ENCODE measurements at places on chromosomes 7 and 10.

DNA sequence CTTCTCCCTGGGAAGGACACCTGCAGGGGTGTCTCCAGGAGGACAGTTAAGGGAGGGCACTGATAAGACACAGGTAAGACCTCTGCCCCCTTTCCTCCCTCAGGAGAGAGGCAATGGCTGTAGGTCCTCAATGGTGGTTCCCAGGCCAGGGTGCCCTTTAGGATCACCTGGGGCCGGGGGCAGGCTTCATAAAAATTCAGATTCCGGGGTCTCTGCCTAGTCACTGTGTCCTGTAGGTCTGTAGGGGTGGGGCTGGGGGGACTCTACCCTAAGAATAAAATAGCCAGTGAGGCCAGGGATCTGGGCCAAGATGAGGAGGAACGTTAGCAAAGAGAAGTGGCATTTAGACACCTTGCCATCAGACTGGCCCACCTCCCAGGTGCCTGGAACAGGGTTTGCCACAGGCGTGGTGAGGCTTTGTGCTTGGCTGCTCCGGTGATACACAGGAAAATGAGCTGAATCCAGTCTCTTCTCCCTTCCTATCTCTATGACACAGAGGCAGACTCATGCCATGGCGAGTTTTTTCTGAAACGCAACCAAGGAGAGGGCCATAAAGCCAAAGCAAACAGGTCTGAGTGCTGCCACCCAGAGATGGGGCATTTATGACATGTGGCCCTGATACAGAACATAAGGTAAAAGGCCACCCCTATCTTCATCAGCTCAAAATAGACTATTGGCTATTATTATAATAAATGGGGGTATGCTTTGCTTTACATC, 52.6 kb downstream of the SH3PXD2A start:
- no peak for DNase-seq

- DNase-seq: no peak
Observed at GRCh38 chr10:117364110-117364960, 10.9 kb downstream of the PDZD8 start.

DNA sequence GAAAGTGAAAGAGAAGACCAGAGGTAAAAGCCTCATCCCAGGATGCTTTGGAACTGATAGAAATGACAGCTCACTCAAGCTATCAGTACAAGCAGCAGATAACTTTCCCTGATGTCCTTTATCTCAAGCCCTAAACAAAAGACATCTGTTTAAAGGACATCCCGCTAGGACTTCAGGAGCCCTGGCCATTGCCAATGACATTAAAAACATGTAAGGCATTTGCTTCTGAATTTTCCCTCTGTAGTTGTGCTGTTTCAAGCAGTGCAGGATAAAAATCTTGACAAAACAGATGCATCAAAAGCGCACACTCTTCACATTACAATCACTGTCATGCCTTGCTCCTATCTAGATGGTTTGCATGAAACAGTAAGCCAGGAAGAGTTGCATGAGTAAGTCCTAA, 159.8 kb downstream of the AOAH start:
- DNase-seq: no peak

- DNase-seq: no peak
Observed at GRCh38 chr10:70337201-70337651, 45.2 kb downstream of the LRRC20 start.

DNA sequence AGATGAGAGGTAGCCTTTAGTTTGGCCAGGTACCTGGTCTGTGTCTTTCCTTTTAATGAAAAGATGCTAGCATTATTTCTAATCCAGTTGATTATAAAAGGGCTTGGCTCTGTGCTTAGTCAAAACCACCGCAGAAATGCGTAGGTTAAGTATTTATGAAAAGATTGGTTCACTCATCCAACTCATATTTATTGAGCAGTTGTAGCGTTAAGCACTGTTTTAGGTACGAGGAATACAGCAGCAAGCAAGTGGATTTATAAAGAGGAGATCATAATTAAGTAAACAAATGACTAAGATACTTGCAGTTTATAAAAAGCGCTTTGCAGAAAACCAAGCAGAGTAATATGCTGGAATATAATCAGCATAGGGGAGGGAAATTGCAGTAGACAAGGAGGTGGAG, 129.8 kb downstream of the PPP1R17 start:
- DNase-seq: no peak

- DNase-seq: no peak
Observed at GRCh38 chr7:77442636-77443035, 26.5 kb upstream of the GSAP start.

GRCh38 chr10:63115732-63116383, 17.3 kb upstream of the NRBF2 start:
- DNase-seq: no peak

DNA sequence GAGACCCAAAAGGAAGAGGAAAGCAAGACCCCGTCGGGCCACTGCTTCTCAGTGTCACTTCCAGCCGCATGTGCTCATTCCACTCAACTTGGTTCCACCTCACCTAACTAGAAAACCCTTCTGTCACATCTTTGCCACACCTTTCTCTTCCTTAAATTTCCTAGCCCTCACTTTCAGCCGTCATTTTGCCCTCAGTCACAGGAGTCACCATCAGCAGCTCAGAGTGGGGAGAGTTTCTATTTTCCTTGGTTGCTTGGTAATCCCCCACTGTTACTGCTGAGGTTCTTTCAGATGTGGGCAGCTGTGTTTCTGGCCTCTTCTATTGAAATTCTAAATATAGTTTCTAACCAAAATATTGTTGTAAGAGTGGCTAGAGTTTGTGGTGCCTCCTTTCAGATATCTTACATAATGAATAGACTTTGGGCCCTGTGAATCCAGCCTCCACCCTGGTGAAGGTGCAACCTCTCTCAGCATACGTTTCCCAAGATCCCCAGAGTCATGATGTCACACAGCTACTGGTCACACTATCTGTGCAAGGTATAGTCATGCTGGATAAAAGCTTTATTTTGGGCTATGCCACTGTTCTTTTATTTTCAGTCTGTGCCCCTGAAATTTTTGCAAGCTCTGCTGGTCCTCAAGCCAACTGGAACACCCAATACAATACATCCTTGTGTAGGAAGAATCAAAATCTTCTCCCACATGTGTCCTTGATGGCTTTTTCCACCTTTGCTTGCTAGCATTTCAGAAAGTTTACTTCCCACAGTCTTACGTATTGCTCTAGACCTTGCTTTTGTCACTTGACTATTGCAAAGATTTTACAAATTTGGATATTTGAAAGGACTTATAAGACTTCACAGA, 9.2 kb downstream of the AGBL3 start:
- DNase-seq: no peak

DNA sequence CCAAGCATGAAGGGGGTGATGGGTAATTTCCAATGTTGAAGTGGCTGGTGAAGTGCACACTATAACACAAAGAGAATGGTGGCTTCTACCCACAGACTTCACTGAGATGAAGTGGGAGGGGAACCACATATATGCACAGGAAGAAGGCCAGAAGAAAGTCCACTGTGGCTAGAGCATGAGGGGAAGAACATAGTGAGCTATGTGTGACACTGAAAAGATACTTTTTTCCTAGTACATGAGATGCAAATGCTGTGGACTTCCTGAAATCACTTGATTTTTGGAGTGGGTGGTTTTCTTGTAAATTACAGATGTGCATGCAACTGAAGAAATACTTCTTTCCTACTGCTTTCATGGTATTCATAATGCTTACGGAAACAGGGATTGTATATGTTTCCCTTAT, 115.6 kb upstream of the PHYHIPL start:
- no peak for DNase-seq

DNA sequence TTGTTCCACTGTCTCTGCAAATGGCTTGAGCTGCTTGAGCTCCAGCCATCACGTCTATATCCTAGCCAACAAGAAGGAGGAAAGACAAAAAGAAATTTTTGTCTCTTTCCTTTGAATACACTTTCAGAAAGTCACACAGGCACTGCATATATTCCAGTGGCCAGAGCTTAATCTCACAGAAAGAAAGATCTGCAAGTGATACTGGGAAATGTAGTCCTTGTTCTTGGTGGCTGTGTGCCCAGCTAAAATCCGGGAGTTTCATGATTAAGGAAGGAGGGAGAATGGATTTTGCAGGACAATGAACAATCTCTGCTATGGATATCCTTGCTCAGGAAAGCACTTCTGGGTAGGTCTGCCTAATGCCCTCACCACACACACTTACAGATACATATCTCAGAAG, 19.5 kb upstream of the DLG5 start:
- DNase-seq: no peak

DNA sequence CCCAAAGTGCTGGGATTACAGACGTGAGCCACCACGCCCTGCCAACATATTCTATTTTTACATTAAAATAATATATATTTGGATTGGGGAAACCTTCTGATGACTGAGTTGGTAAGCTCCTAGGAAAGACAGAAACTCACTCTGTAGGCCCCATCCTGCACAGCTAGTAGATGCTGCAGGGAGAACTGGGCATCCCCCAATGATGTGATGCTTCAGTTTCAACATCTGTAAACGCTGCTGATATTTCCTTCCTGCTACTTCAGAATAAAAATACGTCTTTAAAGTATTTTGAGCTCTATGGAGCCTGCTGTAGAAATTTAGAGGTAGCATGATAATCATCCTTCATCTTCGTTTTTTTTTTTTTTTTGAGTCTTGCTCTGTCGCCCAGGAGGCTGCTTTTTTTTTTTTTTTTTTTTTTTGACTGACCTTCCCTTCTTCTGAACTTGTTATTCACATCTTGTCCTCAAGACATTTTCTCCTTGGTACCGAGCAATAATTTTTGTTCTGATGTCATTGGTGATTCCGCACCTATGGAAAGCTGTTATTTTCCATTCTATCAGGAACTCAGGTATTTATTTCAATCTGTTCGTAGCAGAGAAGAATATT, 21.8 kb upstream of the INPP5F start:
- DNase-seq: no peak

DNA sequence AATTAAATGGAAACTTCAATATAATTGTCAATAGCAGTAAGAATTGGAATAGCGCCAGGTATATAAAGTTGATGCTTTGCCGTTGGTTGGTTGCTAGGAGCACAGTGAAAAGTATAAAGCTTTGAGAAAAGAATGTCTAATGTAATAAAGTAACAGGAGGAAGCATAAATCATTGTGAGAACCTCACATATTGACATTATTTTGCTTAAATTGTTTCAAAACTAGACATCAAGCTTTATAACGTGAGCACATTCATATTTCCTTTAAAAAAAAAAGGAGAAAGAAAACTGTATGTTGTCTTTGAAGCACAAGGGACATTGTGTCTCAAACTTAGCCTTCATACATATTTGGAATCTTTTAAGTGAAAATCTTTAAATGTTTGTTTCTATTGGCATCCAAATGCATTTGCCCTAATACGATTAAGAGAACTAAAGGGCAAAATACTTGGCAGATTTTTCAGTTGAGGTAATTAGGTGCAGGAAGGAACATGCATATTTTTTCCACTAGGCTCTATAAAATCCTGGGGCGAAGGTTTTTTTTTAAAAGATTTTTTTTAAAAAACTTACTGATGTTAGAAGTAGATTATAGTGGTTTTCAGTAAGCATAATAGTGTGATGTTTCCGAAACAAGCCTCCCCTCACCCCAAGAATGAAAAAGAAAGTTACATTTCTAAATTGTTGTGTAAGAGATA, 92.4 kb downstream of the ARID5B start:
- DNase-seq: no peak

- DNase-seq: no peak
Observed at GRCh38 chr7:129908181-129908580, 44.6 kb downstream of the UBE2H start.

DNA sequence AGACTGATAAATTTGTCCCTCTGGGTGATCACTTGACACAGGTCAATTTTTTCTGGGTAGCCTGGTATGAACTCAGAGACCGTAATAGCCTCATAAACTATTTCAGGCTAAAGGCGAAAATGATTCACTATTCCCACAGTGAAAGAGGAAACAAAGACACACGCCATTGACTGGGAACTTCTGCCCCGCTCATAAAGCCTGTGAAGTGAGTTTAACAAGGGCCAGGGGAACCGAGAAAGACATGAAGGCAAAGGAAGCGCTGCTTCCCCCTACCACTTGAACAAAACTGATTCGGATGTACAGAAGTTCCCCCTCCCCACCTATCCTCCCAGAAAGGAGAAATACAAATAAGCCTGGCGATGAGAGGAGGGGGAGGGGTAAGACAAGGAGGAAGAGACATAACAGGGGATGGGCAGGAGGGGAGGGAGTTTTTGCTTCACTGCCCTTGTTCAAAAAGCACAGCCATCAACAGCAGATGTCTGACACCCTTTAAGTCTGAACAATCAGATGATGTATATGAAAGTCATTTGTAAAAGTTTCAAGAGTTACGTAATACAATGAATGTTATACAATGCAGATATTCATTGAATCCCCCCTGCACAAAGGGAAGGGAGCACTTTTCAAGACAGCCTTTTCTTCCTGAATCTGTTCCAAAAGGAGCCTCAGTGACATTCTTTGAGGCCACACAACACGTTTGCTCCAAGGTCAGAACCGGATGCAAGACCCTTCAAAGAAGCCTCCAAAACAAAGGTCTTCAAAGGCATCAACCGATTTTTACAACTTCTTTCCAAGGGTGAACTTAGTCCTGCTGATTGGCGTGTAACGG, 734 bp downstream of the ABCB4 start:
- peak; percentile 26 for DNase-seq

- no peak for DNase-seq
Observed at GRCh38 chr7:138542183-138542582, 82.1 kb downstream of the TRIM24 start.

DNA sequence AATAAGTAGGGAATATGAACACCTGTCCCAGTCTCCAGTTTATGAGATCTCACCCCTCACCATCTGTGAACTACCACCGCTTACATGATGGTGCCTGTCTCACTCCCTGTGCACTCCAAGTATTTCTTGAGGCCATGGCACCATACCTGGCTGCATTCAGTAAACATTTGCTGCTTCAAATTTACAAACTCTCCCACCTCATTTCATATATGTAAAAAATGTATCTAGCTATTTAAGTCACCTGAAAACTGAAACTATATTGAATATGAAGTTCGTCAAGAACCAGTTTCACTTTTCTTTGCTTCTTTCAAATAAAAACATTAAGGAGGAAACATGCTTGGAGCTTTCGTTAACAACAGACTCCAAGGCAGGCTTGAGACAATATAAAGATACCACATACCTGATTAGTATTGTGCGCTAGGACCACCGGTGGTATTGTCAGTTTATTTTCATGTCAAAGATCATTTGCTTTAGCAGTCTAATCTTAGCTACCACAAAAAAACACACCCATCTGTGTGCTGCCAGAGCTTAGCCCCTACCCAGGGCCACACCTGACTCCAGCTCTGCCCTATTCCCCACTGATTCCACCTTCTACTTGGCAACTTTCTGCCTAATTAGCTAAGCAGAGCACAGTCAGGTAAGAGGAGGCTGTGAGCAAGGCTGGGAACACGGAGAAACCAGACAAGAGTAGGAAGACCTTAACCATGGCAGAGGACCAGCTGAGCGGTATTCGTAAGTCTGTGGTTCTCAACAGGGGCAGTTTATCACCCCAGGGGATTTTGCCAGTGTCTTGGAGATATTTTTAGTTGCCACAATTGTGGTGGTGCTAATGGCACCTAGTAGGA, 92.0 kb downstream of the ZFAND4 start:
- DNase-seq: no peak
